Bladder microvascular endothelial cell (primary cell): ENCODE measurements at places on chromosomes 3 and 15. TPM values are rescaled to one million over a fixed set of nuclear protein-coding genes. Genes with fewer than 3 reads are reported as not detected.

The TRIM42 gene
- not detected in 2 replicates for total RNA-seq

The DCBLD2 gene
- 10.5 and 52.4 TPM in 2 replicates for total RNA-seq

The IGDCC3 gene
- not detected in 2 replicates for total RNA-seq

The BSN gene
- total RNA-seq, result under 0.01 and 0.06 TPM in 2 replicates

The FSTL1 gene
- 222 and 671 TPM in 2 replicates for total RNA-seq

The CPN2 gene
- total RNA-seq, result not detected in 2 replicates

The ATP2B2 gene
- total RNA-seq, result not detected in 2 replicates

The PRKCI gene
- 25.4 and 41.7 TPM in 2 replicates for total RNA-seq

The ZMYND10 gene
- total RNA-seq, result 0.16 and 0.31 TPM in 2 replicates

The IGSF10 gene
- total RNA-seq, result under 0.01 and 0.06 TPM in 2 replicates

The ZFAND6 gene
- total RNA-seq, result 107 and 158 TPM in 2 replicates

The IDH2 gene
- total RNA-seq, result 50.5 and 61.4 TPM in 2 replicates

The MESP1 gene
- 0.16 and 0.31 TPM in 2 replicates for total RNA-seq

The SUCLG2 gene
- total RNA-seq, result 37.6 and 46.3 TPM in 2 replicates

The CLRN1 gene
- not detected in 2 replicates for total RNA-seq

The UBE2E2 gene
- total RNA-seq, result 25.1 and 45.4 TPM in 2 replicates

The REC114 gene
- not detected in 2 replicates for total RNA-seq

The CCR1 gene
- not detected in 2 replicates for total RNA-seq

The SNX22 gene
- 0.16 and 0.25 TPM in 2 replicates for total RNA-seq

The C15orf62 gene
- 1.1 and 1.6 TPM in 2 replicates for total RNA-seq

The SPRED1 gene
- total RNA-seq, result 8.1 and 23.5 TPM in 2 replicates

The MOBP gene
- total RNA-seq, result under 0.01 TPM in 2 replicates

The FBXL22 gene
- total RNA-seq, result 0.16 TPM in 1 of 2 replicates, not detected in the other

The CACNA1D gene
- not detected in 2 replicates for total RNA-seq

The IL17RB gene
- 0.38 TPM in 1 of 2 replicates, not detected in the other for total RNA-seq

The TMC3 gene
- total RNA-seq, result not detected in 2 replicates

The CCDC80 gene
- total RNA-seq, result 3.4 and 53.7 TPM in 2 replicates

The OTOL1 gene
- total RNA-seq, result not detected in 2 replicates

The GYG1 gene
- total RNA-seq, result 29.3 and 44.7 TPM in 2 replicates

The ISLR gene
- 0.06 and 0.32 TPM in 2 replicates for total RNA-seq

The MYRIP gene
- 11.6 and 16.4 TPM in 2 replicates for total RNA-seq

The IL16 gene
- total RNA-seq, result 1.7 and 4.9 TPM in 2 replicates

The RAB8B gene
- 31.4 and 60.8 TPM in 2 replicates for total RNA-seq

The RABL3 gene
- total RNA-seq, result 10.8 and 14.7 TPM in 2 replicates

The MB21D2 gene
- 4.7 and 6.2 TPM in 2 replicates for total RNA-seq

The ARHGEF26 gene
- 0.63 and 1.3 TPM in 2 replicates for total RNA-seq

The KLHL6 gene
- total RNA-seq, result 6.9 and 8.6 TPM in 2 replicates

The MASP1 gene
- 0.19 and 1.6 TPM in 2 replicates for total RNA-seq

The BNC1 gene
- 0.49 and 9.9 TPM in 2 replicates for total RNA-seq
